CD8-positive, alpha-beta memory T cell (primary cell): ENCODE measurements at places on chromosomes 16 and 17.

DNA sequence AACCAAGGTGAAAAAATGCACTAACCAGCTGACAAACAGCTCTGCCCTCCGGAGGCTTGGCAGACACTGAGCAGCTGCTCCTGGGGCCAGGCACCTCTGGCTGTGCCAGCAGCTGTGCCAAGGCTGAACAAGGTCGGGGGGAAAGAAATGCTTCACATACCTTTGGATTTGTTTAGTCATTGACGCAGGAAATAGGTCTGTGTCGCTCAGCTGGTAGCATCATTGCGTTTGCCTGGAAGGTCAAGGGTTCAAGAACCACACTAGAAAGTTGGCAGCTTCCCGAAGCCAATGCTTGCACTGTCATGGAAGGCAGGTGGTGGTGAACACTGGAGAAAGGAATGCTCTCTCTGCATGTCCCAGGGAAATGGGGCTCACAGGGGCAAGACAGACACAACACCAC lies 63.5 kb downstream of the PCTP start:
- DNase-seq: no peak

DNA sequence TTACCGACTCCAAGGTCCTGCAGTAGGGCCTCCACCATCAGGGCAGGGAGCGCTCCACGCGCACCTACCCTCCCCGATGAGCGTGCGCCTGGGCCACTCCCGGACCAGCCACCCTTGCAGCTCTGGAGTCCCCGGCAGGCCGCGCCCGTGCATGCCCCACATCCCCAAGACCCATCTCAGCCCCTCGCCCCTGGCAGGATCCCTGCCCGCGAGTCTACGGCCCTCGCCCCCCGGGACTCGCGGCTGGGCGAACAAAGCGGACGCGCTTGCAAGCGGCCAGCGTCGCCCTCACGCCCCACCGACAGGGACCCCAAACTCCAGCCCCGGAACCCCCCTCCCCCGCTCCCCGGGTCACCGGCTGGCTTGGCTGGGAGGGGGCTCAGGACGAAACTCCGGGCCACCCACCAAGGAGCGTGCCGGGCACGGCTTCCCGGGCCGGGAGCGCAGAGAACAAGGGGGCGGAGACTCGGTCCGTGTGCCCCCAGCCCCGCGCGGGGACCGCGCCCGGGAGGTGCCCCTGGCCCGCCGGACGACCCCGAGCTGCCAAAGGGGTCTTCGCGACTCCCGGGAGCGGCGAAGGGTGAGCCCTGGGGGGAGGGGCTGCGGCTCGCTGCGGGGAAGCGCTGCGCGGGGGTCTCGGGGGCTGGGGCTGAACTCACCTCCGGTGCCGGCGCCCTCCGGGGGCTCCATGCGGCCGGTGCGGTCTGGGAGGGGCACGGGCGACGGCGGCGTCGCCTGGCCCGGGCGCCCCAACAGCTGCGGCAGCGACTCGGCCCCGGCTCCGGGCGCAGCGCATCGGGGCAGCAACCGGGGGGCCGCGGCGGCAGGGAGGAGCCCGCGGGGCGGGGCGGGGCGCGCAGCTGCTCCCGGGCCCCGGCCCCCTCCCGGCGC lies at the start of gene DBNDD1:
TSS of gene DBNDD1 (minus strand) at position 805 of the 891 bp plus-strand sequence. CDS start at position 690, 115 bp downstream.
- DNase-seq: no peak

GRCh38 chr16:70750893-70751467 lies 50.0 kb downstream of the VAC14 start:
- DNase-seq: no peak

GRCh38 chr17:52134641-52135040 lies 23.9 kb downstream of the CA10 start:
- no peak for DNase-seq

- no peak for DNase-seq
Measured at GRCh38 chr16:27428026-27428785, 26.2 kb downstream of the IL21R start.

DNA sequence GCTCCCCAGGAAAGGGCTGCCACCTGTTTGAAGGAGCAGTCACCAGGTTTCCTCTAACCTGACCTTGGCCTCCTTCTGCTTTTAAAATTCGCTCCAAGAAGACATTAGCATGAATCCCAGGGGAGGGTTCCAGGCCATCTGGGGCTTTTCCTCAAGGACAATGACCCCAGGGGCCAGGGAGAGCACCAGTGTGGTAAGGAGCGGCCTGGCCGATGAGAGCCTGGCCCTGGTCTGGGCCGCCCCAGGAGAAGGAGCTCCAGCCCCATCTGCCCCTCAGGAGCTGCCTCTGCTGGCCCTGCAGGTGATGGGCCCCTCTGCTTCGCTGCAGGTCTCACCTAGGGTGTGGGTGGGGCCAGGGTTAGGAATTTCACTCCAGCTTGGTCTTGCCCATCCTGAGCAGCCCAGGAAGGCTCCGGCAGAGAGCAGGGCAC lies 209.2 kb upstream of the TNRC6C start:
- no peak for DNase-seq

- DNase-seq: no peak
Measured at GRCh38 chr17:67047382-67047781, 3.0 kb downstream of the CACNG1 start.

DNA sequence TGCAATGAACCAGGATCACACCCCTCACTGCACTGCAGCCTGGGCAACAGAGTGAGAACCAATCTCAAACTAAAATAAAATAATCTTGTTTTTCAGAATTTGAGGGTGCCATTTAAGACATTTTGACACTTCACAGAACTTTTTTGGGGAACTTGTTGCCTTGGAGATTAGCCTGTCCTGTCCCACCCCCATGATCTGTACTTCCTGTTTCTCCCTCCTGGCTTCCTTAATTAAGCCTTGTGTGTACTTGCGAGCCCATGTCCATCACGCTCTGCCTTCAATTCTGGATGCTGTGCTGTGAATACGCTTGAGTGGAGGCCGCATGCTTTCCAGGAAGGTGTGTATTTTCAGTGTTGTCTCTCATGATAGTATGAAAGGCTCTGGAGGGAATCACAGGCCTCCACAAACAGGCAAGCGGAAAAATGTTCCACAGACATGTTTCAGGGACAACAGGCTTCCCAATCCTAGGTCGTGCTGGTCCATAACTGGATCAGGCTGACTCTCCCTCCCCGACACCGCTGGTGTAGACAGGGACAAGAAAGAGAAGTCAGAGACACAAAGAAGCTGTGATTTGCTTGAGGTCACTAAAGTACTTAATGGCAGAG lies 56.9 kb downstream of the NOS2 start:
- no peak for DNase-seq

- no peak for DNase-seq
Measured at GRCh38 chr16:29903590-29903989, 3.3 kb downstream of the ASPHD1 start.

DNA sequence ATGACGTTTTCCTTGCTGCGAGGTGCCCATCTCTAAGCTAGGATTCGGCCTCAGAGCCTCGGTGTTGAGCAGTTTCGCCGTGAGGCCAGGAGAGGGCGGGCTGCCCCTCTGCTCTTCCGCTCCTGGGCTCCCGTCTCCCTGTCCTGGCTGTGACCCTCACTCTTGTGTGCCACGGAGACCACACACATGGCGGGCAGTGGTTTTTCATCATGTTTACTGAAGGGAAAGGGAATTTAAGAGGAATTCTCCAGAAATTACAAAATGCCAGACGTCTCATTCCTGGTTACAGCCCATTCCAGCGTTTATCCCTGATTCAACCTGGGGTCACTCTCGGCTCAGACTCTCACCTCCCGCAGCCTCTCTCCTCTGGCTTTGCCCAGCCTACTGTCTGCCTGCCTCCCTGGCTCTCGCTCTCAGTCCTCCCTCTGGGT lies 96.8 kb upstream of the ELAC2 start:
- no peak for DNase-seq

DNA sequence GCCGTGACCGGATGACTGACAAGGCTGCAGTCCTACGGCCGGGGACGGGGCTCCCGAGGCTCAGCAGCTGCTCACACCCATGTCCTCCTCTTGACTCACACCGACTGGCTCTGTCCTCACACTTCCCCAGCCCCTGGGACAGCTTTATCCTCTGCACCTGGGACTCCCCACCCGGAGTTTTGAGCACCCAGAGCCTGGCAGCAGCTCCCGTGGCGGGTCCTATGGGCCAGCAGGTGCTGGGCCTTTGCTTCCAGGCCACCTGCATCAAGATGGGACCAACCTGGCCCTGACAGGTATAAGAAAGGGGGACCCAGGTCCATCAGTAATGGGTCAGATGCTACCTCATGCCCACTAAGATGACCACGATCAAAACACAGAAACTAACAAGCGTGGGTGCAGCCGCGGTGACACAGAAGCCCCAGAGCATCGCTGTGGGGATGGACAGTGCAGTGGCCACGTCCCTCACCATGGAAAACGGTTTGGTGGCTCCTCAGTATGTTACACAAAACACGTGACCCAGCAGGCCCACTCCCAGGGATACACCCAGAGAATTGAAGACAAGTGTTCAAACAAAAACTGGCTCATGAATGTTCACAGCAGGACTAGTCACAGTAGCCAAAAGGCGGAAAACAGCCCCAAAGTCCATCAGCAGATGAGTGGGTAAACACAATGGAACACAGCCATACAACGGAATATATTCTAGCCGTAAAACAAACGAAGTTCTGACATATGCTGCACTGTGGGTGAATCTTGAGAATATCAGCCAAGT lies 3.3 kb upstream of the NOTUM start:
- no peak for DNase-seq

DNA sequence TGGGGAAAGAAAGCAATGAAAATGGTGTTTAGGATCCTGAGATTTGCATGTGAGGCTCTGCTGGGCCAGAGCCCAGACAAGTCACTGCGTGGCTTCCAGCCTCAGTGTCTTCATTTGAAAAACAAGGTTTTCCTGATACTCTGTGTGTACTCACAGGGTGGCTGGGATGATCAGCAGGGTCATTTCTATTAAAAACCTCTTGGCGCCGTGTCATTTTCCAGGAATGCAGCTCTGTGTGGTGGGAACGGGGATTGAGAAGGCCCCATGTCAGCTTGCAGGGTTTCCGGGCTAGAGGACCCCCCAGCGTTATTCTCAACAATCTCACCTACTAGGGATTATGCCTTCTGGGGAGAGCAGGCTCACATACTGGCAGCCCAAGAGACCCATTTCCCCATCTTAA lies 73.5 kb downstream of the FOXL1 start:
- DNase-seq: no peak

GRCh38 chr16:87461466-87461991 lies 31.3 kb downstream of the ZCCHC14 start:
- DNase-seq: no peak

DNA sequence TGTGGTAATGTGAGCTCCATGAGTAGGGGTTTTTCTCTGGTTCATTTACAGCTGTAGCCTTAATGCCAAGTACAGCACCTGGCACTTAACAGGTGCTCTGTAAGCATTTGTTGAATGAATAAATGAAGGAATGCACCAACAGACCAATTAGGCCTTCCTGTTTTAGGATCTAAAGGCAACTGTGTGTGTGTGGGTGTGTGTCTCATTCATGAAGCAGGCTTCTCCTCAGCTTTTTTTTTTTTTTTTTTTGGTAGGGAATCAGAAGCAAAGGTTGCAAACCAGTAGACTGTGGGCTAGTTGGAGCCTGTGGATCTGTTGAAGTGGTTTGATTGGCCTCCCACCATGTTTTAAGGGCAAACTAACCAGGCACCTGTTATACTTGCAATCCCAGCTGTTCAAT lies 48.1 kb downstream of the HS3ST2 start:
- DNase-seq: no peak

DNA sequence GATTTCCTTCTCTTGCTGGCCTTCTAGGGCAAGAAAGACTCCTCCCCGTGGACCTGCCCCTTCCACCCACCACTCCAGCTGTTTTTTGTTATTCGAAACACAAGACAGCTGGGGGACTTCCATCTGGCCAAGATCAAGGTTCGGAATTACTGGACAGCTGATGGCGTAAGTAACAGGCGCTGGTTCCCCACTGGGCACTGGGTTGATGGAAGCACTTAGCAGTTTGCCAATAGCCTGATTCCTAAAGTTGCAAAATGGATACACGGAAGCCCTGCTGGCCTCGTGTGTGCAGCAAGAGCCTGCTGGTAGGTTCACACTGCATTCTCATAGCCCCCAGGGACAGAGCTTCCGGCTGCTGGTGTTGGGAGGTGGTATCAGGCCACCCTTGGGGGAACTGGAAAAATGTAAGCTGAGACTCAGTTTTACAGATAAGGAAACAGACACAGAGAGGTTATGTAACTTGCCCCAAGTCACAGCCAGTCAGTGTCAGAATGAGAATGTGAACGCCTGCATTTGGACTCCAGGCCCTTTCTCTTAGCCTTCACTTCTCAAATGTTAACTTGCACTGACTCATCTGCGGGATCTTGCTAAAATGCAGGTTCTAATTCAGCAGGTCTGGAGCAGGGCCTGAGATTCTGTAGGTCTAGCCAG lies 171.7 kb downstream of the KATNIP start:
- DNase-seq: no peak

GRCh38 chr17:79740413-79740812 lies 9.7 kb downstream of the ENPP7 start:
- no peak for DNase-seq

- no peak for DNase-seq
Measured at GRCh38 chr16:16140537-16140936, 82.8 kb downstream of the ABCC6 start.

DNA sequence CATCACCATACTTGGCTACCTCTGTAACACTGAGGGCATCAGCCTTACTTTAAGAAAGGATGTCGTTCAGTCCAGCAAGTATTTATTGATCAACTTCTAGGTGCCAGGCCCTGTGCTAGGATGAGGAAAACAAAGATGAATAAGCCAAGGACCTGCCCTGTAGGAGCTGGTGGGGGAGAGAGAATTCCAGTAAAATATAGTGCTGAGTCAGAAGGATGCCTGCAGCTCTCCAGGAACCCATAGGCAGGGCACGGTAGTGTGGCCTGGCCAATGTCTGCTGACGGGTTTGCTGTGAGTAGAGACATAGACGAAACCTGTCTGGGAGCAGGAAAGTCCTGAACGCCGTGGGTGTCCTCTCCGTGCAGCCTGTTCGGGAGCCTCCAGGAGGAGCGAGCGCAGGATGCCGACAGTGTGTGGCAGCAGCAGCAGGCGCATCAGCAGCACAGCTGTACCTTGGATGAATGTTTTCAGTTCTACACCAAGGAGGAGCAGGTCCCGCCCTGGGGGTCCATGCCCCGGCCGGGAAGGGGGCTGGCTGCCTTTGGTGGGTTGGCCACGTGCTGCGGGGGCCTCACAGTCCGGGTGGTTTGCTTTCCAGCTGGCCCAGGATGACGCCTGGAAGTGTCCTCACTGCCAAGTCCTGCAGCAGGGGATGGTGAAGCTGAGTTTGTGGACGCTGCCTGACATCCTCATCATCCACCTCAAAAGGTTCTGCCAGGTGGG lies 55.6 kb downstream of the USP43 start:
- DNase-seq: no peak

GRCh38 chr17:59611503-59611902 lies 8.2 kb upstream of the CLTC start:
- DNase-seq: no peak

DNA sequence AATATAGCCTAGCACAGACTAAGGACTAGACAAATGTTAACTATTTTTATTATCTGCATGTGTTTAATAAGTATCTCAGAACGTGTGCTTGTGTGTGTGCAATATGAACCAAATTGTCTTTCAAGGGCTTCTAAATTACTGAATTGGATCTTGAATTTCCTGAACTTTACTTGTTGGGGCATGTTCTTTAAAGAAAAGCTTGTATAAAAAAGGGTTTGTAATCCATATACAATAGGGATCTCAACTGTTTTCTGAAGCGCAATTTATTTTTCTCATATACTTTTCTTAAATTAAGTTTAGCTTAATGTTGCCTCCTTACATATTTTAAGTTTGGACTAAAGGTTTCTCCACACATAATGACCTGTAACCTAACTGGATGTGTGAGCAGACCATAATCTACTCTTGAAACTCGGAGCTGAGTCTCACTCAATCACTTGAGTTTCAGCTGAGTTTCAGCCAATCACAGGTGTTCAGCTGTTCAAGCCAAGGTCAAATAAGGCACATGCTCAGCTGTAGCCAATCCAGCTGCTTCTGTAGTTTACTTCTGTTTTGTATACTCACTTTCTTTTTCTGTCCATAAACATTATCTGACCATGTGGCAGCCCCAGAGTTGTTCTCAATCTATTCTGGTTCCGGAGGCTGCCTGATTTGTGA lies 72.3 kb downstream of the CDK5R1 start:
- no peak for DNase-seq
